IMR-90 (cell line): ENCODE measurements at places on chromosomes 16 and 17. TPM values are rescaled to one million over a fixed set of nuclear protein-coding genes. Genes with fewer than 3 reads are reported as not detected.

The FOXN1 gene
- not detected in 2 replicates for total RNA-seq

The LSM12 gene
- 41.0 and 50.3 TPM in 2 replicates for total RNA-seq

The LGALS9B gene
- total RNA-seq = not detected in 2 replicates

The TBX21 gene
- total RNA-seq = not detected in 2 replicates

The ACSM5 gene
- total RNA-seq = not detected in 2 replicates

The POLDIP2 gene
- total RNA-seq = 58.3 and 66.7 TPM in 2 replicates
